ENCODE measurements at places on chromosomes 3 and 15. TPM values are rescaled to one million over a fixed set of nuclear protein-coding genes. Genes with fewer than 3 reads are reported as not detected.

- no peak overlapping the region for H3K27ac ChIP-seq
- no peaks in the 10 kb centered on the region for H3K36me3 ChIP-seq
- peaks cover 12% of the 10 kb centered on the region for H3K27me3 ChIP-seq
- H3K4me1 ChIP-seq: no peaks in the 10 kb centered on the region
Observed at GRCh38 chr3:14330508-14330907, 71.9 kb upstream of the SLC6A6 start.

DNA sequence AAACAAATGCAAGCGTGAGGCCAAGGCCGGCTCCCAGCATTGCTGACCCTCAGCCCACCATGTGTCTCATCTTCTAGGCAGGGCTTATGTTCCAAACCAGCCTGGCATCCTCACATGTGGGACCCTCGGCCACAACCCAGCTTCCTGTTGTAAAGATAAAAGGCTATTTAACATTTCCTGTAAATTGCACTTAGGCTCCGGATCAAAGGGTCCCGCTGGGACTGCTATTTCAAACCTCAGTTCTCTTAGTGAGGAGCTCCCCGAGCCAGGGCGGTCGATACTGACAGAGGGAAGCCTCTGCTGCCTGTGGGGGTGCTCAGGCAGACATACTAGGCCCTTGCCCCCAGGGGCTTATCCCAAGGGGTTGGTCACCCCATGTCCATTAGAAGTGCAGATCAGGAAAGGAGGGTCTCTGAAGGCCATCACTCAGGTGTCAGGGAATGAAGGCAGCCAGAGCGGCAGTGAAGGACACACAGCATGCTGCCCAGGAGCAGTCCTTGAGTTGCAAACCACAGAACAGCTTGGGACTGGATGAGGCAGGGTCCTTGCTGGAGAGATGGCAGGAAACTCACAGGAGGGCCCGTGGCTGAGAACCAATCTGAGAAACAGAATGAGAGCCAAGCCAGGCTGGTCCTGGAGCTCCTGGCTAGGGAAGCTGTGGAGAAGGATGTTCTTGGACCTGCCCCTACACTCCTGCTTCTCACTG lies 239.9 kb downstream of the TLE3 start:
- no peak for DNase-seq
- H3K4me3 ChIP-seq: no peak overlapping the region
- peaks cover 1% of the 10 kb centered on the region for H3K27me3 ChIP-seq

GRCh38 chr3:43153216-43154083 lies 47.6 kb upstream of the POMGNT2 start:
- no peak overlapping the region for H3K27ac ChIP-seq
- H3K27me3 ChIP-seq: peaks cover 6% of the 10 kb centered on the region
- no peak overlapping the region for H3K4me3 ChIP-seq
- no peak for DNase-seq

DNA sequence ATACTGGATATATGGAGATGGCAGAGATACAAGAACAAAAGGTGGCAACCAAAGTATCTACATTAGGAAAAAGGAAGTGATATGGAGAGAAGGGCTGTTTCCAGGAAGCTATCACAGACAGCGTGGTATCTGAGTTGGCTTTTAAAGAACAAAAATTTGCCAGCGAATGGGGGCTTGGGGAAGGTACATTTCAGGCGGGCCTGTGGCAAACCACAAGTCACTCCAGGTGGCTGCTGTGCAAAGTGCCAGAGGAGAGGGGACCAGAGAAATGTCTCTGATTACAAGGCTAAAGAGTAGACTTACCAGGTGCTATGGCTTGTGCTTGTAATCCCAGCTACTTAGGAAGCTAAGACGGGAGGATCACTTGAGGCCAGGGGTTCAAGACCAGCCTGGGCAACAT lies 91.1 kb downstream of the MSL2 start:
- H3K27ac ChIP-seq: no peak overlapping the region
- H3K4me1 ChIP-seq: peaks cover 13% of the 10 kb centered on the region
- H3K36me3 ChIP-seq: no peaks in the 10 kb centered on the region
- DNase-seq: no peak
- H3K27me3 ChIP-seq: no peaks in the 10 kb centered on the region
- no peak overlapping the region for H3K4me3 ChIP-seq

Gene CHDH
- 9.0 TPM for total RNA-seq

Data from activated CD4-positive, alpha-beta memory T cell treated with anti-CD3 and anti-CD28 coated beads, Interleukin-2, amount 10 ng/mL, durations not matched to agents 7 days and 5 days (primary cell).